ENCODE measurements at places on chromosomes 7 and 10. TPM values are rescaled to one million over a fixed set of nuclear protein-coding genes. Genes with fewer than 3 reads are reported as not detected.

DNA sequence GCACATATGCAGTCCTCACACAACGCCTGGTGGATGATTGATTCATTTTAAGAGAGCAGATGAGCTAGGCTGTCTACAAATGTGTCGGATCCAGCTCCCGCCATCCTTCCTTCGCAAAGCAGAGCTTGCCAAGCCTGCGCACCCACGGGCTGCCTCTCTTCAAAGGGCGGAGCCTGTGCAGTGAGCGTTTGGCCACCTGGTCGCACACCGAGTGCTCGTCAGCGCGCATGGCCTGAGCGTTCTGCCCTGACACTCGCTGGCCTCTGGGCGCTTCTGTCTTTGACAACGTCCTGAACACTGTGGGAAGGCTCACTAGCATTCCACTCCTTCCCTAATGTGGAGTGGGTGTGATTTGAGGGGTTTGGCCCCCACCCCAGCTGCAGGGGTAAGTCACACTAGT is 47.1 kb upstream of the TMEM72 start:
- peak; percentile 15 for DNase-seq

DNA sequence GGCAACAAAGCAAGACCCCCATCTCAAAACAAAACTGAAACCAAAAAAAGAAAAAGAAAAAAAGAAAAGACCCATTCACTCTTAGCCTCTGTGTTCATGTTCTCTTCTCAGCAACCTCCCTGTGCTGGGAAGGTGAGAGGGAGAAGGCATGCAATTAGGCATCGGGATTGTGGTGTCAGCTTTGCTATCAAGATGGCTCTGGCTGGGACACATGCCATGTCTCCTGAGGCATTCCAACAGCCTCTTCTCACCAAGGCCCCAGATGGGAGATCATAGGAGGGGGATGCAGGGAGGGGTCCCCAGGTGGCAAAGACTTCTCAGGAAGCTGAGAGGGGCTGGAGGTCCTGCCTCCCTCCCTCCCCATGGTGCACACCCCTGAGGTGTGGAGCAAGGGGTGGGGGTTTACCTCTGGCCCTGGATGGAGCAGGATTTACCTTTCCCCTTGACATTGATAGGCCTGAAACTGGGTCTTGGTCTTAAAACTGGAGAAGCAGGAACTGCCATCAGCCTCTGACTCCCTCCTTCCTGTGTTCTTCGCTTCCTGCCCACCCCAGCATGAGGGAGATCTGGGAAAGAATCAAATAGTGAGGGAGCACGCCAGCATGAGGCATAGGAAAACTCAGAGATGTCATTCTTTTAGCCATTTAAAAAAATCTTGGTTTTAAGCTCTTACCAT is 96.2 kb upstream of the DUSP5 start:
- DNase-seq: no peak

GRCh38 chr10:112706577-112706976 is 243.5 kb upstream of the TCF7L2 start:
- no peak for DNase-seq

GRCh38 chr7:76269895-76270294 is 32.6 kb upstream of the HSPB1 start:
- no peak for DNase-seq

ATP6V0E2 gene
- 31.8 TPM for total RNA-seq

GRCh38 chr10:46550795-46551700 is 5.4 kb downstream of the GPRIN2 start:
- DNase-seq: peak; percentile 2

- DNase-seq: peak; percentile 47
These were observed 24.8 kb upstream of the EIF5AL1 start for GRCh38 chr10:79487296-79488194.

- no peak for DNase-seq
These were observed 4.5 kb downstream of the BBIP1 start for GRCh38 chr10:110914431-110914830.

DNA sequence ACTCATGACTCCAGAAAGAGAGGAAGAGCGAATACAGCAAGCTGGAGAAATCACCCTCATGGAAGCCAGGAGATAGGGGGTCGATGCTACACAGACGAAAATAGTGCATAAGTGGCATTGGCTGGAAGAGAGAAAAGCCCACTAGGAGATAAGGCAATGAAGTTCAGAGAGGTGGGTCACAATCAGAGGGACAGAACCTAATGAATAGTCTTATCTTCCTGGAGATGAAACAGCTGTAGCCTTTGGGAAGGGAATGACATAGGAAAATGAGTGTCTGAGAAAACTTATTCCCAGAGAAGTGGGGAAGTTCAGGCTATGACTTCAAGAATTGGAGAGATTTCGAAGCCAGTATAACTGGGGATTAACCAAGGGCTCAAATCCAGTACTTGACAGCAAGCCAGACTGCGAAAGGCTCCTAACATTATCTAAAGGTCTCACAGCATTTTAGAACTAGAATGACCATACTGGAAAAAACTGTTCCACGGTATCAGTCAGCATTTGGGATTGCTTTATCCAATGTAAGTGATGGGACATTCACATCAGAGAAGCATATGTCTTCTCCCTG is 211.1 kb downstream of the ZNF365 start:
- no peak for DNase-seq

GRCh38 chr7:139294241-139294640 is 46.9 kb upstream of the FMC1 start:
- no peak for DNase-seq

- DNase-seq: no peak
These were observed 85.4 kb downstream of the NEURL1 start for GRCh38 chr10:103578782-103579382.

GRCh38 chr10:95459446-95460045 is 101.6 kb downstream of the SORBS1 start:
- no peak for DNase-seq

GRCh38 chr7:41917-42565 is 150.3 kb upstream of the FAM20C start:
- no peak for DNase-seq

Data from activated naive CD4-positive, alpha-beta T cell treated with anti-CD3 and anti-CD28 coated beads for 36 hours (primary cell).